ENCODE measurements at places on chromosomes 7 and 10. TPM values are rescaled to one million over a fixed set of nuclear protein-coding genes. Genes with fewer than 3 reads are reported as not detected.
A peak's percentile ranks its signal among the peaks of the same experiment; 100 is the strongest.

Gene GIMAP2
- 140 TPM for total RNA-seq

Gene PDZD7
- 1.4 TPM for total RNA-seq

Gene POLR2J3
- total RNA-seq, result 49.0 TPM

Gene LRRTM3
- not detected for total RNA-seq

DNA sequence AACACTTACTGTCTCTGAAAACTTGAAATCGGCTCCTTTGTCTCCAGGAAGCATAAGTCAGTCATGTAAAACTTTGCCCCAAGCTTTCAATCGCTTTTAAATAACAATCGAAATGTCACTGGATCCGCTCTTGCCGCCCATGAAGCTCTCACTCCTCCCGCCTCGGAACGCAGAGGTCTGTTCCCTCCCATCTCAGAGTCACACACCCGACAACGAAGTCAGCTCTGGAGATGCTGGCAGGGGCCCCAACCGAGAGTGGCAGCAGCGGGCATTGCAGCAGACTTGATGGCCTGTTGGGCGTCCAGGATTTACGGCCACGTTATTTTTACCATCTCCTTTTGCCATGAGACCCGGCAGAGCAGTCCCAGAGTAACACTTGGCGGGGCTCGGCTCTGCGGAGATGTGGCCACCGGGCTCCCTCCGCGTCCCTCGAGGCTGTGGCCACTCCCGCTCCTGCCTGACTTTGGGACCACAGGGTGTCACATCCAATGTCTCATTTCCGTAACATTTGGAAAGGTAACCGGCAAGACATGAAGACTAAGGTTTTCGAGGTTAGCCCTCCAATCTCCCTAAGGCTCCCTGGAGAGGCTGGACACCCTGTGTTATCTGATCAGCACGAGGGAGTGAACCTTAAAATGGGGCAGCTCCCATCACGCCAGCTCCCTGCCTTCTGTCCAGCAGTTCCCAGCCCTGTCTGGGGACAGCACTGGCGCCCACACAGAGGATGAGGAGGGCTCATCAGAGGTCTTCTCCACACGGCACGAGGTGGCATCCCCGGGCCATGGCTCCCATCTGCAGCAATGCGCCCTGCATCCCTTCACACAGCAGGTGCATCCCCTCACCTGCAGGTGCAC lies 62.8 kb upstream of the ADGRA1 start:
- H3K27me3 ChIP-seq, result peaks cover 2% of the 10 kb centered on the region
- H3K27ac ChIP-seq, result no peak overlapping the region
- H3K4me3 ChIP-seq, result no peak overlapping the region
- no peaks in the 10 kb centered on the region for H3K36me3 ChIP-seq
- no peak for DNase-seq

GRCh38 chr7:34184466-34184865 lies 279.1 kb downstream of the BMPER start:
- no peak for DNase-seq
- H3K4me3 ChIP-seq, result no peak overlapping the region
- H3K27ac ChIP-seq, result no peak overlapping the region
- H3K36me3 ChIP-seq, result no peaks in the 10 kb centered on the region
- H3K27me3 ChIP-seq, result no peaks in the 10 kb centered on the region
- no peaks in the 10 kb centered on the region for H3K4me1 ChIP-seq

- H3K4me3 ChIP-seq, result no peak overlapping the region
- H3K27ac ChIP-seq, result no peak overlapping the region
- H3K36me3 ChIP-seq, result no peaks in the 10 kb centered on the region
- H3K4me1 ChIP-seq, result no peaks in the 10 kb centered on the region
- peaks cover 3% of the 10 kb centered on the region for H3K27me3 ChIP-seq
- no peak for DNase-seq
Measured at GRCh38 chr10:104925232-104925851, 284.3 kb downstream of the SORCS3 start.

DNA sequence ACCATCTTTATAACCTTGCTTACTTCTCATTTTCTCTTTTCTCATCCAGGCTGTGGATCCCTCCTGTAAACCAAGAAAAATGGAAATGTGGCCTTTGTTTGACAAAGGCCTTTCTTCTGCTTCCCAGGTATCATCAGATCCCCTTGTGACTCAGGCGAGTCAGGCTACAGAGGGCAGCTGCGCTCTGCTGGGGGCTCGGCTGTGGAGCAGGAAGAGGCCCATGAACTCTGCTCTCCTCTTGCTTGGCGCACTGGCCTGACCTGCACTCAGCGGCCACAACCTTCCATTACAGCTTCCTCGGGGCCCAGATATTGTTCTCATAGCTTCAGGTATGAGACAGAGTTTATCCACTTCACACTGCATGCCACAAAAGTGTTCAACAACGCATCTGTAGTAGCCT lies 457.6 kb upstream of the COBL start:
- no peaks in the 10 kb centered on the region for H3K36me3 ChIP-seq
- no peaks in the 10 kb centered on the region for H3K4me1 ChIP-seq
- H3K4me3 ChIP-seq, result no peak overlapping the region

DNA sequence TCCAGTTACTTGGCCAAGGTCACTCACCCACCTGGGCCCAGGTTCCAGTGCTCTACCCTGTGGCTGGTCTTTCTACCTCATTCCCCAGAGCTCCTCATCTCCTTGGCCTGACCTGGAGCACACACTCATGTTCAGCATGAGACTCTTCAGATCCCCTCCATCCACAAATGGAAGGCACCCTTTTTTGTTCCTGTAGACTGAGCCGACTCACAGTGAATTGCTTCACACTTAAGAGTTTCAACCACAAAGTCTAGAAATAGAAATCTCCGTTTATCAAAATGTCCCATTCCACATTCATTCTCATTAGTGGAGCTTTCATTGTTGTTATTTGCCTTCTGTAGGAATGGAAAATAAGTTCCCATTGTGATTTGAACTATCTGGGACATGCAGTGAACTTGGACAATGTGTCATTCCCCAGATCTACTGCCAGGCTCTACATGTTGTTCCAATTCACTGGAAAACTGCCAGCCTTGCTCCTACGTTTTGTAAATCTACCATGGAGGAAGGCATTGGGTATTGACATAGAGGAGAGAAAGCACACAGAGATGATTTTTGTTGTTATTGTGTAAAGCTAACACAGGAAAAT lies 125.3 kb upstream of the CELF2 start:
- H3K27ac ChIP-seq, result no peak overlapping the region
- H3K4me3 ChIP-seq, result no peak overlapping the region
- no peaks in the 10 kb centered on the region for H3K4me1 ChIP-seq
- no peaks in the 10 kb centered on the region for H3K36me3 ChIP-seq
- no peak for DNase-seq

DNA sequence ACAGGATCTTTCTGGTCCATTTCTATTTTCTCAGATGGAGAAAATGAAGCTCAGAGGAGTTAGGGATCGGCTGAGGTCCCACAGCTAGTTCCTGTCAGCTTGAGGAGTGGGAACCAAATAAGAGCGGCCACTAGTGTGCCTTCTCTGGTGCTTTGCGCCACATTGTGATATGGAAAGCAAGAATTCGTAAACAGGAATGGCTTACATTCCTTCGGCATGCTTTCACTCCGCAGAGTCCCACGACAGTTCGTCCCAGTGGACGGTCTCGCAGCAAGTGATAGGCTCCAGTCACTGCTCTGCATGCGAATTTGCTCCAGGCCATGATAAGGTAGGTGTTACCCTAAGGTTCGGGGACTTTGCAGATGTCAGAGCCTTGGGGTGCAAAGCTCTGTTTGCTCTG lies 41.5 kb upstream of the PTF1A start:
- H3K27me3 ChIP-seq, result no peaks in the 10 kb centered on the region
- H3K27ac ChIP-seq, result no peak overlapping the region
- no peaks in the 10 kb centered on the region for H3K4me1 ChIP-seq
- H3K4me3 ChIP-seq, result no peak overlapping the region
- no peak for DNase-seq

- peaks cover 4% of the 10 kb centered on the region for H3K27me3 ChIP-seq
- no peak overlapping the region for H3K4me3 ChIP-seq
- DNase-seq, result no peak
- H3K36me3 ChIP-seq, result no peaks in the 10 kb centered on the region
- H3K4me1 ChIP-seq, result peaks cover 6% of the 10 kb centered on the region
Measured at GRCh38 chr7:25911738-25912607, 240.0 kb upstream of the NFE2L3 start.

DNA sequence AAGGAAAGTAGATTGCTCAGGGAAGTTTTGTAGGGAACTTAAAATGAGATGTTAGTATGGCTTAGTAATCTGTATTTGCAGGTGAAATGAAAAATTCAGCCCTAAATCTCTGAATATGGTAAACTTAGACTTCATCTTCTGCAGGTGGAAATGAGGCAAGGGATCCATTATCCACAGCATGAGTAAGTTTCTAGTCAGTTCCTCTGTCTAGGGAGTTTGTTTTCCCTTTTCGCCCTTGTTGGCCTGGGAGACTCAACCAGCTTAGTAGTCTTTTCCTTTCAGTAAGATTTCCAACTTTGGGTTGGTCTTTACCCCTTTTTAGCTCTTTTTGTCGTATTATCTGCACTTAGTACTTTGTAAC lies 65.6 kb downstream of the ZEB1 start:
- no peak overlapping the region for H3K27ac ChIP-seq
- no peaks in the 10 kb centered on the region for H3K27me3 ChIP-seq
- peaks cover 2% of the 10 kb centered on the region for H3K4me1 ChIP-seq
- no peak overlapping the region for H3K4me3 ChIP-seq

DNA sequence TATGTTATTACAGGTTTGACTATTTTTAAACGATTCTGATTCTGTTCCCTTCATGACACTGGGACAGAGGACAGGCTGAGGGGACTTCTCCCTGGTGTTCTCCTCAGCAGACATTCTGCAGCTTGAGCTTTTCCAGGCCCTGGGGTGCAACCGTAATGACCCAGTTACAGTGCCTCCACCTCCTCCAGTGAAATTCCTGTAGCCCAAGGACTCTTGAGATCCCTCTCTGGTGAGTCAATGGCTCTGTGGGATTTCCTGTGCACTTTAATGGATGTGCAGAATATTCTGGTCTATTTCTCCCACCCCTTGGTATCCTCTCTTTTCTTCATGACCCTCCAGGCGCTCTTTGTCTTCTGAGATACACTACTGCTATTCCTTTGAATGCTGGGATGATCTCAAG lies 319.3 kb downstream of the INHBA start:
- H3K4me3 ChIP-seq, result no peak overlapping the region
- H3K4me1 ChIP-seq, result no peaks in the 10 kb centered on the region
- no peaks in the 10 kb centered on the region for H3K36me3 ChIP-seq
- no peaks in the 10 kb centered on the region for H3K27me3 ChIP-seq
- no peak overlapping the region for H3K27ac ChIP-seq

GRCh38 chr10:1671366-1672000 lies 65.8 kb downstream of the ADARB2 start:
- H3K27me3 ChIP-seq, result no peaks in the 10 kb centered on the region
- no peak overlapping the region for H3K4me3 ChIP-seq
- no peaks in the 10 kb centered on the region for H3K36me3 ChIP-seq
- H3K4me1 ChIP-seq, result no peaks in the 10 kb centered on the region

DNA sequence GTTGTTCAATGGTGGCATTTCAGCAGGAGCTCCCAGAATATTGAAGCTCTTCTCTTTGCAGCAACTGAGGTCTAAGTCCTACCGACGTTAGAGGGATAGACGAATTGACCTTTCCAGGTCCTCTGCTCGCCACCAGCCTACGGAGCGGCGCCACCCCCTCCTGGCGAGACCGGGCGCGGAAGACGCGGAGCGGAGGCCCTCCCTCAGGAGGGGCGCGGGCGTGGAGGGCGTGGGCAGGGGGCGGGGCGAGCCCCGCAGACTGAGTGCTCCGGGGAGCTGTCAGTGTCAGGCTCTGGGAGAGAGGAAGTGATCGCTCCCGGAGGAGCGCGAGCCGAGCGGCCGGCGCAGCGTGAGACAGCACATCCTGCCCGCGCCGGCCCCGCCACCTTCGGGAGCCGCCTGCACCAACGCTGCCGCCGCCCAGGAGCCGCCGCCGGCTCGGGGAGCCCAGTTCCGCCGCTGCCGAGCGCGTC lies at the start of gene DYNC1I1:
Gene DYNC1I1 (plus strand): TSS at position 257 of the 473 bp plus-strand sequence. CDS start 32,176 bp downstream, outside the sequence.
- peak within 1 kb of the TSS; percentile 74 for H3K4me3 ChIP-seq
- H3K36me3 ChIP-seq, result no peaks in the 10 kb centered on the region
- H3K27me3 ChIP-seq, result peaks cover 23% of the 10 kb centered on the region
- H3K4me1 ChIP-seq, result peaks cover 2% of the 10 kb centered on the region
- no peak within 1 kb of the TSS for H3K27ac ChIP-seq

DNA sequence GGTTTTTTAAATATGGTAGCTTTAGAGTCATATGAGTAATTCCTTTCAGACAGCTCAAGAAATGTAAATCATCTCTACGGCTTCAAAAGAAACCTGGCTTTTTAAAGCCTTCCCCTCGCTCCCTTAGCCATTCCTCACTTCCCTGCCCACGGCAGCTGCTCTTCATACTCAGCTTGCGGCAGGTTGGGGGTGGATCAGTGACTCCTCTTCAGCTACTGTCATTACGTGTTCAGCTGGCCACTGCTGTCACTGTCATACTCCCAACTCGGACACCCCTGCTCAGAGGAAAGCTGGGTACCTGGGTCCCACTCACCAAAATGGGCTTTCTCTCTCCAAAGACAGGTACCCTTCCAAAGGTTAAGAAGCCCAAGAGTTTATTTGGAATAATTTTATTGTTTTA lies 6.6 kb downstream of the YWHAG start:
- no peaks in the 10 kb centered on the region for H3K27me3 ChIP-seq
- no peak overlapping the region for H3K4me3 ChIP-seq
- H3K27ac ChIP-seq, result peak overlapping the region; percentile 74

DNA sequence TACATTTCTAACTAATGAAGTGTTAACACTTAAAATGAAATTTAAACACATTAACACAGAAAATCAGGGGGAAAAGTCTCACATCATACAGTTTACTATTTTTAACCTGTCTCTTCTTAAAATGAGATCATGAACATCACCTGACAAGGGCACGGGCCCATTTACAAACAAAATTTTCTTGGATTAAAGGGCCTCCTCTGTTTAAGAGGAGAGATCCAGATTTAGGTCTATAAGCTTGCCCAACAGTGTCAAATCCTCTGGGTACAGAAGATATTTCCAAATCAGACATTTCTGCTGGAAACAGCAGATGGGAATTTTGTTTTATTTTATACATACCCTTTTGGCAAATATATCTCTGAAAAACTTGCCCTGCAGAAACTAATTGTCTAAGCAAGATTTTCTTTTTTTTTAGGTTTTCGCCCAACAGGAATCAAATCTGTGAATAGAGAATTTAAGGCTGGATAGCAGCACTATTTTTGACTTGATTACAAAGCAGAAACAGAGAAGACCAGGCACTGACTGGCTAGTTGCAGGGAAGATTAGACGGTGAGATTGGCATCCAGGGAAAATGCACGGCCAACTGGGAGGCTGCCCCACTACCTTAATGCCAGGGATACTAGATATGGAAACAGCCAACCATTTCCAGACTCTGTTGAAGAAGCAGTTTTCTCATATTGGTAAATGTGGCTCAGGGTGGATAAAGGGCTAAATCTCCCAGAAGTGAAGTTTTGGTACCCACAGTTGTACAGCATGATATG lies 173.4 kb downstream of the LRRN3 start:
- no peak for DNase-seq
- H3K4me1 ChIP-seq, result no peaks in the 10 kb centered on the region
- H3K27me3 ChIP-seq, result no peaks in the 10 kb centered on the region
- H3K4me3 ChIP-seq, result no peak overlapping the region
- no peak overlapping the region for H3K27ac ChIP-seq

GRCh38 chr7:96685353-96685752 lies 24.3 kb downstream of the SEM1 start:
- DNase-seq, result no peak
- H3K27me3 ChIP-seq, result no peaks in the 10 kb centered on the region
- peaks cover 53% of the 10 kb centered on the region for H3K36me3 ChIP-seq
- peaks cover 28% of the 10 kb centered on the region for H3K4me1 ChIP-seq
- peak overlapping the region; percentile 68 for H3K27ac ChIP-seq

All from activated naive CD8-positive, alpha-beta T cell treated with anti-CD3 and anti-CD28 coated beads, Interleukin-2, amount 10 ng/mL, durations not matched to agents 7 days and 5 days (primary cell).